Immature natural killer cell (primary cell): ENCODE measurements at places on chromosomes 2 and 18. TPM values are rescaled to one million over a fixed set of nuclear protein-coding genes. Genes with fewer than 3 reads are reported as not detected.

GRCh38 chr2:36290306-36290856, 65.2 kb upstream of the CRIM1 start:
- no peak overlapping the region for H3K27ac ChIP-seq
- no peaks in the 10 kb centered on the region for H3K36me3 ChIP-seq
- no peak overlapping the region for H3K4me3 ChIP-seq
- H3K27me3 ChIP-seq: peaks cover 2% of the 10 kb centered on the region
- H3K4me1 ChIP-seq: peaks cover 15% of the 10 kb centered on the region
- no peak for DNase-seq

GRCh38 chr2:44934983-44935728, 6.3 kb upstream of the SIX3 start:
- H3K4me1 ChIP-seq: peaks cover 1% of the 10 kb centered on the region
- no peak overlapping the region for H3K27ac ChIP-seq
- DNase-seq: no peak
- H3K4me3 ChIP-seq: no peak overlapping the region
- no peaks in the 10 kb centered on the region for H3K36me3 ChIP-seq

DNA sequence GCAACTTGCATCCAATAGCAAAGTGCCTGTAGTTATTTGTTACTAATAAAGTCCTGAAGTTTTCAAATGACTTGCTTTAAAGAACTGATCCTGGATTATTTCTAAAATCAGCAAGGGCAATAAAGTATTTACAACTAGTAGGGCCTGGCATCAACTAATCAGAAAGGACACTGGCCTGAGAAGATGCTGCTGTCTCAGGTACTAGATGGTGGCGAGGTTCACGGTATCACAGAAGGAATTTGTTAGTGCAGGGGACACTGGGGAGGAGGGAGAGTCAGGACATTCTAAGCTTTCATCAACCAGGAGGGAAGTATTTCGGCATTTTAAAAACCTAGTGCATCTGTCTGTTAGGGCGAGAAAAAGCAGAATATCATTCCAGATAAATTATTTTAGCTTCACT, 440.2 kb upstream of the LYPD1 start:
- no peaks in the 10 kb centered on the region for H3K4me1 ChIP-seq
- H3K36me3 ChIP-seq: no peaks in the 10 kb centered on the region
- H3K27me3 ChIP-seq: no peaks in the 10 kb centered on the region
- H3K4me3 ChIP-seq: no peak overlapping the region

GRCh38 chr2:45218931-45219339, 209.7 kb upstream of the SIX2 start:
- no peak overlapping the region for H3K4me3 ChIP-seq
- H3K4me1 ChIP-seq: no peaks in the 10 kb centered on the region
- DNase-seq: no peak
- H3K27me3 ChIP-seq: no peaks in the 10 kb centered on the region
- no peaks in the 10 kb centered on the region for H3K36me3 ChIP-seq
- H3K27ac ChIP-seq: no peak overlapping the region

GRCh38 chr2:99899882-99900281, 242.5 kb downstream of the AFF3 start:
- no peaks in the 10 kb centered on the region for H3K27me3 ChIP-seq
- peaks cover 4% of the 10 kb centered on the region for H3K4me1 ChIP-seq
- no peak for DNase-seq
- no peak overlapping the region for H3K4me3 ChIP-seq
- no peak overlapping the region for H3K27ac ChIP-seq

POTEJ gene
- polyA plus RNA-seq: not detected

POU3F3 gene
- polyA plus RNA-seq: not detected

CNGA3 gene
- not detected for polyA plus RNA-seq

CPO gene
- not detected for polyA plus RNA-seq

DNA sequence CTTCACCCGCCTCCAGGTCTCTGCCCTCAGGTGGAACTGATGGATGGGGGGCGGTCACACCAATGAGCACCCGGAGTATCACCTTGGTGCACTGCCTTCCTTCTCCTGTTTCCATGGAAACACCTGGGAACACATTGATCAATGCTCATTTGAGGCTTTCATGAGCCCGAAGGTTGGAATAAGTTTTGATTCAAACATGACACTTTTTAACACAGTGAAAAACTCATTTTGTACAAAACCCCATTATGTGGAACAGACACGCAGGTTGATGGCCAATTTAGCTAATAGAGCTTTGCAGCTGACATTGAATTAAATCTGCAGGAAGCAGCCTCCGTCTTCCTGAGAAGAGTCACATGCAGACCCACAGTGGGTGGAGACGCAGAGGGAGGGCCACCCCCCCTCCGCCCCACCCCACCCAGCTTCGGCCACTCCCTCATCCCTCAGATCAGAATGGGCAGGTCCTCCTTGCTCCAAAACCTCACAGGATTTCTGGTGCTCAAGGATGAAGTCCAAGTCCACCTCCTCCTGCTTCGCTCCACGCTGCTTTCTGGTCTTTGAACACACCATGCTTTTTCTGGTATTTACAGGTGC, 96.0 kb upstream of the MYCN start:
- H3K36me3 ChIP-seq: no peaks in the 10 kb centered on the region
- H3K4me3 ChIP-seq: no peak overlapping the region
- no peak overlapping the region for H3K27ac ChIP-seq

DNA sequence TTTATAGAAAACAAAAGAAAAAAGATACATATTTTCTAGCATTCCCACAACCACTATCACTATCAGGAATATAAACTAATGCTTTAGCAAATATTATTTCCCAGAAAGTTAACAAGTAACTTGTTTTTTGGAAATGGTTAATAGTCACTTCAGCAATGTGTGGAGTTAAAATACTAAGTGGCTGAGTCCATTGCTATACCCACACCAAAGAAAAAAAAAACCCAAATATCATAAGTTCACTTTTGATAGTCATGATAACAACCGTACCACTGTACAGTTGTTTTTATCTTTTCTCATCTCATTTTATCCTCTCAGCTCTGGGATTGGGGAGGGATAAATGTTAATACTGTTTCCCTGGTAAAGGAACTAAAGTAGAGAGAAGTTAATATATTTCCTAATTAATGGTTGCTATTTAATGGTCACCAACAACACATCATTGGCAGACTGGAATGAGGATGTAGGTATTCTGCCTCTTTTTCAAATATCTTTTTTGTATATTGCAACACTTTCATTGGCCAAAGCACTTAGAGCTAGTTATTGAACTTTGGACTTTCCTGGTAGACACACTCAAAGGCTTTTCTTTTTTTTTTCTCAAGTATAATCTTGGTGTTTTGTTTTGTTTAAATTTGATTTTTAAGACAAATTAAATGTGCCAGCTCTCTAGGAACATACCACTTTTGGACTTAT, 18.4 kb upstream of the KANSL1L start:
- no peaks in the 10 kb centered on the region for H3K4me1 ChIP-seq
- H3K4me3 ChIP-seq: no peak overlapping the region
- H3K36me3 ChIP-seq: peaks cover 11% of the 10 kb centered on the region
- no peak overlapping the region for H3K27ac ChIP-seq
- H3K27me3 ChIP-seq: no peaks in the 10 kb centered on the region
- DNase-seq: no peak

NAB1 gene
- 1.4 TPM for polyA plus RNA-seq

SIX2 gene
- polyA plus RNA-seq: not detected

DNA sequence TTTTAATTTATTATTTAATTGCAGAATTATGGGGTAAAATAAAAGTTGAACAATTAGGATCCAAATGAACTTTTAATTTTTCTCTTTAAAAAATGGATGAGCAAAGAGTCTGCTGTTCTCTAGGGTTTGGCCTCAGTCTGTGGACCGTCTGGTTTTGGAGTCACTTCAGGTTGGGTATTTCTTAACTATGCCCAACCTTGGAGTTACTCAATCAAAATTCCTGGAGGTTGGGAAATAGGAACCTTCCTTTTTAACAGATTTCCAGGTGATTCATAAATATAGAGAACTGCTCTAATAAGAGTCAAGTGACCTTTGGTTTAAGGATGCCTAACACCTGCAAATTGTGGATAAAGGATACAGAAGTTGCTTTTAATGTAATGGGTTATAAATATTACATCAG, 241.5 kb upstream of the GCFC2 start:
- no peak overlapping the region for H3K27ac ChIP-seq
- no peak overlapping the region for H3K4me3 ChIP-seq
- H3K4me1 ChIP-seq: no peaks in the 10 kb centered on the region

DNA sequence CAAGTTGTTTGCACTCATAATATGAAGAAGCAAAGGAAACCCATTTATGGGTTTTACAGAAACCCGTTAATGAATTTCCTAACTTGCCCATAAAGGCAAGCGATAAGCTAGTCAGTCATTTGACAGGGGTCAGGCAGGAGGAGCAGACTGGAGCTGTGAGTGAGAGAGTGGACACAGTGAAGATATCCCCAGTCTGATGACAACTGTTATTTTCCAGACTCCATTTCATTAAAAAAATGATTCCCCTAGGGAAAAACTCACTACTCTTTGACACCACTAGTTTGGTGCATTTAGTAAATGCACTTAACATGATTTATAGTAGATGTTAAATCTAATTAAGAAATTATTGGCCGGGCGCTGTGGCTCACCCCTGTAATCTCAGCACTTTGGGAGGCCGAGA, 80.8 kb downstream of the TGIF1 start:
- H3K27ac ChIP-seq: no peak overlapping the region
- H3K27me3 ChIP-seq: peaks cover 6% of the 10 kb centered on the region
- peaks cover 14% of the 10 kb centered on the region for H3K4me1 ChIP-seq
- no peak for DNase-seq
- no peaks in the 10 kb centered on the region for H3K36me3 ChIP-seq

- no peak overlapping the region for H3K27ac ChIP-seq
- H3K4me1 ChIP-seq: peaks cover 20% of the 10 kb centered on the region
- no peak for DNase-seq
- no peak overlapping the region for H3K4me3 ChIP-seq
Measured at GRCh38 chr2:8018956-8019355, 662.9 kb upstream of the ID2 start.

- no peaks in the 10 kb centered on the region for H3K4me1 ChIP-seq
- no peak overlapping the region for H3K4me3 ChIP-seq
- no peak for DNase-seq
- H3K27me3 ChIP-seq: no peaks in the 10 kb centered on the region
- H3K27ac ChIP-seq: no peak overlapping the region
- H3K36me3 ChIP-seq: no peaks in the 10 kb centered on the region
Measured at GRCh38 chr18:77191071-77191751, 58.4 kb upstream of the GALR1 start.

TBR1 gene
- not detected for polyA plus RNA-seq

DNA sequence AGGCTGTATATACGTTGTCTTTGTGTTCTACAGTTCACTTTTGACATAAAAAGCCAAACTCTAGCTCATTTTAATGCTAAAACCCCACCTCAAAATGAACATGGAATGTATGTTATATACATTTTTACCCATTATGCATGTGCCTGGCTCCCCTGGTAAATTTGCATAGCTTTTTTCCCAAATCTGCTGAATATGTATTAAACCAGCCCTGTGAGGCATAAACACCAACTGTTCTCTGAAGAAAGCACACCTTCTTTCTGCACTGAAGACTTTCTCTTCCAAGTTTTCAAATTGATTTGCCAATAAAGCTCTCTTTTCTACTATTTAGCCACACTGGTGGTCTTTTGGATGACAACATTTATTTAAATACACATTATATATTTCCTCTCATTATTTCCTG, 549.4 kb downstream of the TRIB2 start:
- no peaks in the 10 kb centered on the region for H3K36me3 ChIP-seq
- no peak overlapping the region for H3K27ac ChIP-seq

GRCh38 chr2:157192445-157193423, 64.8 kb upstream of the GALNT5 start:
- H3K36me3 ChIP-seq: no peaks in the 10 kb centered on the region
- no peaks in the 10 kb centered on the region for H3K4me1 ChIP-seq

DNA sequence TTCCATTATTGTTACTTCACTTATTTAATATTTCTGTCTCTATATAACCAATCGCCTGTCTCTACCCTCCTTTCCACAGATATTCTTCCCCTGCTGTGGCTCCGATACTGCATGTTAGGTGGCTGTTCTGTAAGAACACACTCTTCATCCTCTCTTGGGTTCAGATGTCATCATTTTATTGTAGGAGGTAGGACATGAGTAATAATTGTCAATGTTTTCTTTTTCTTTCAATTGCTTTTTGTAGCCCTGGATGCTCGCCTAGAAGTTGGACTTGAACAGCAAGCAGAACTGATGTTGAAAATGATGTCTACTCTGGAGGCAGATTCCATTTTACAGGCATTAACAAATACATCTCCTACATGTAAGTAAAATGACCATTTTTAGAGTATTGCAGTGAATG, 128.6 kb downstream of the BIRC6 start:
- DNase-seq: no peak
- H3K27me3 ChIP-seq: no peaks in the 10 kb centered on the region
- H3K4me3 ChIP-seq: no peak overlapping the region
- peaks cover 10% of the 10 kb centered on the region for H3K4me1 ChIP-seq

CLEC4F gene
- not detected for polyA plus RNA-seq

- H3K27me3 ChIP-seq: peaks cover 1% of the 10 kb centered on the region
- H3K4me1 ChIP-seq: no peaks in the 10 kb centered on the region
- H3K36me3 ChIP-seq: no peaks in the 10 kb centered on the region
- no peak overlapping the region for H3K27ac ChIP-seq
Measured at GRCh38 chr2:205937211-205937610, 148.8 kb downstream of the INO80D start.

GRCh38 chr2:149375801-149376361, 45.5 kb downstream of the LYPD6 start:
- no peaks in the 10 kb centered on the region for H3K4me1 ChIP-seq
- H3K27me3 ChIP-seq: peaks cover 6% of the 10 kb centered on the region
- H3K4me3 ChIP-seq: no peak overlapping the region
- no peak for DNase-seq

DNA sequence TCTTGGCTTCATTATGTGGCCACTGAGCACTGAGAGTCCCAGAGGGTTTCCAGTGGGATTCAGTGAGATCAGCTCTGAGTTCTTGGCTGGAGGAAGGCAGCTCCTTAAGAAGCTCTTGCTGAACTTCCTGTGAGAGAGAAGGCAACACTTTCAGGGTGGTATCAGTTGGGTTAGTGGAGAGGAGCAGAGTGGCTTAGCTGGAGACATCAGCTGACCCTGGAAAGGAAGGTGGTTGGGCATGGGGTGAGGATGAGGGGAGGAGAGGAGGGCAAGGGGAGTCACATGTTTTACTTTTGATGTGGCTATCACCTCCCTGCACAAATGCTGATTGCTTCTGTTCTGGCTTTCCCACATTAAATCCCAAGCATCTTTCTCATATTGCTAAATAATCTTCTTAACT, 95.1 kb downstream of the ACOXL start:
- DNase-seq: peak; percentile 34
- H3K27ac ChIP-seq: peak overlapping the region; percentile 3

GRCh38 chr2:94986392-94986963, 39.0 kb upstream of the MAL start:
- no peak for DNase-seq
- no peak overlapping the region for H3K4me3 ChIP-seq
- H3K36me3 ChIP-seq: no peaks in the 10 kb centered on the region
- no peak overlapping the region for H3K27ac ChIP-seq

GRCh38 chr2:64779117-64779690, 125.5 kb upstream of the SERTAD2 start:
- no peak overlapping the region for H3K4me3 ChIP-seq
- no peak overlapping the region for H3K27ac ChIP-seq
- DNase-seq: no peak
- H3K27me3 ChIP-seq: peaks cover 10% of the 10 kb centered on the region
- H3K4me1 ChIP-seq: no peaks in the 10 kb centered on the region

KCNG2 gene
- polyA plus RNA-seq: not detected

GRCh38 chr18:22213333-22213973, 44.1 kb downstream of the GATA6 start:
- DNase-seq: no peak
- H3K4me3 ChIP-seq: no peak overlapping the region
